Activated CD8-positive, alpha-beta memory T cell treated with anti-CD3 and anti-CD28 coated beads for 48 hours (primary cell): ENCODE measurements at places on chromosomes 4 and X.

GRCh38 chr4:99642725-99643489 is 14.7 kb downstream of the C4orf54 start:
- no peak for DNase-seq

- no peak for DNase-seq
Observed at GRCh38 chr4:61248705-61249104, 48.6 kb downstream of the ADGRL3 start.

- DNase-seq, result no peak
Observed at GRCh38 chr4:22574880-22575279, 59.0 kb upstream of the ADGRA3 start.

DNA sequence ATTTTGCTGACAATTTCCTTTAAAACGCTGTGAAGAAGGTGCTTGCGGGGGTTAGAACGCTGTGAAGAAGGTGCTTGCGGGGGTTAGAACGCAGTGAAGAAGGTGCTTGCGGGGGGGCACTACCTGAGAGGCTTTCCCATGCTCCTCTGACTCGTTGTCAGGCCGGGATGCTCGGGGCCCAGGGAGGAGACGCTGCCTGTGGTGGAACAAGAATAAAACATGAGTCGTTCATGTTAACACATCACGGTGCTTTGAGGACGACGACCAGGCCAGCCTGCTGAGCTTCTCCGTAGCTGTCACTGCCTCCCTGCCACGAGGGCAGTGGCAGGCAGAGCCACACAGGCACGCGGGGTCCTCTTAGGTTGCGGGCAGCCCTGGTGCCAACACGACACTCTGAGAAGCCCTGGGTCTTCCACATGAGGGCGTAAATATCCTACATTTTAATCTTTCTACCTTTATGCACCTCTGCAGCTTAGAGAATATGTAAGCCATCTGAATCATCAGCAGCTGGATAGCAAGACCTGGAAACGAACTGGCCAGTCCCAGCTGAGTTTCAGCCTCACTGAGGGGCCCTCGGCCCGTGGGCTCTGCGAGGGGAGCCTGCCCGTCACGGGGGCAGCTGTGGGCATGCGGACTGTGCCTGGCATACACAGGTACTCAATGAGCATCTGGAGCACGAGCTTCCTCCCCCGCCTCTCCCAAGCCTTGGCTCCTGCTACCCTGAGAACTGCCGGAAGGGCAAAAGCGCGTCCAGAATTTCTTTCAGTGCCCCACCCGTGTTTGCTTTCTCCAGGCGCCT is 47.0 kb downstream of the FGFRL1 start:
- no peak for DNase-seq

DNA sequence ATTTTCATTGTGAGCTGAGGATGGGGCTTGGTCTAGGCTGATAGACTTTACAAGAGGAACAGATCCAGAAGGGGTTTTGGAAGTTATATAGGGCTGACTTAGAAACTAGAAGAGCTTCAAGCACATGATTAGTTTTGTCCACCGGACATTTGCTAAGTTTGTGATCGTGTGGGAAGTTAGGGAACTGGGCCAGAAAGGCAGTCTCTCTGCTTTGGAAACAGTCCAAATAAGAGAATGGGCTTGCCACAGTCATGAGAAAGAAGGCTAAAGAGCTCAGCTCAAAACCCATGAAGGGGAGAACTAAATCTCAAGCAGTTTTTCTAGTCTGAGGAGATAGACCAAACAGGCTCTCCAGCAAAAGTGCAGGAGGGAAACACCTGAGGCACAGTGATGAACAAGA is 67.8 kb downstream of the ZNF674 start:
- no peak for DNase-seq

DNA sequence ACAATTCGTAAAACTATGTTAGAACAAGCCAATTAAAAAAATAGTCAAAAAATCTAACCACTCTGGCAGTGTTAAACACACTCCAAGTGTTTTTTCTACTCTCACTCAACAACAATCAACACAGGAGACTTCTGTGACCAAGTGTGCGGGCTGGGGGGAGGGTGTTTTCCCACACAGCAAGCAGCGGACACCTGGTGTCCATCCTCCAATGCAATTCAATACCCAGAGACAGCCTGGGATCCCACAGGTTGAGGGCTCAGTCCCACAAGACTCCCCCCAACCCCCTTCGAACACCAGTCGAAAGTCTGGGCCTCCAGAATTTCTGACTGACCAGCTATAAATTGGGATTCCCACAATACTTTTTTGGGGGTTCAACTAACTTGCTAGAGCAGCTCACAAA is 8.3 kb upstream of the PIM2 start:
- DNase-seq, result no peak

- no peak for DNase-seq
Observed at GRCh38 chrX:71542411-71542810, 9.5 kb downstream of the OGT start.

GRCh38 chrX:27619975-27620374 is 29.8 kb downstream of the DCAF8L2 start:
- DNase-seq, result no peak

GRCh38 chrX:154021131-154021611 is 1.5 kb upstream of the IRAK1 start:
- no peak for DNase-seq

DNA sequence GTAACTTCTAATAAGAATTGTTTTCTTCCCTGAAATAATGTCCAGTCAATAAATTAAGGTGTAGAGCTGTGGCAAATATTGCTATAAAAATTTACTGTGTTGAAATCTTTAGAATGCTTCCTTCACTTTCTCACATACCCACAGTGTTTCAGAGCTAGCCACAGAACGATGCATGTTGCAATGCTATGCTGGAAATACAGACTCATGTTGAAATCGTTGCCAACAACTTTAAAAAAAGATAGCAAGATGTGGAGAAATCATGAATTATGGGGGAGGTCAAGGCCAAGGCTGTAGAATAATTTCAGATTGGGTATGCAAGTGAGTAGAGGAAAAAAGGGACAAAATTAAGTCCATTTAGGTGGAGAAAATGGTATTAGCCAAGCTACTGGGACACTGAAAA is 204.8 kb downstream of the VEGFC start:
- no peak for DNase-seq

DNA sequence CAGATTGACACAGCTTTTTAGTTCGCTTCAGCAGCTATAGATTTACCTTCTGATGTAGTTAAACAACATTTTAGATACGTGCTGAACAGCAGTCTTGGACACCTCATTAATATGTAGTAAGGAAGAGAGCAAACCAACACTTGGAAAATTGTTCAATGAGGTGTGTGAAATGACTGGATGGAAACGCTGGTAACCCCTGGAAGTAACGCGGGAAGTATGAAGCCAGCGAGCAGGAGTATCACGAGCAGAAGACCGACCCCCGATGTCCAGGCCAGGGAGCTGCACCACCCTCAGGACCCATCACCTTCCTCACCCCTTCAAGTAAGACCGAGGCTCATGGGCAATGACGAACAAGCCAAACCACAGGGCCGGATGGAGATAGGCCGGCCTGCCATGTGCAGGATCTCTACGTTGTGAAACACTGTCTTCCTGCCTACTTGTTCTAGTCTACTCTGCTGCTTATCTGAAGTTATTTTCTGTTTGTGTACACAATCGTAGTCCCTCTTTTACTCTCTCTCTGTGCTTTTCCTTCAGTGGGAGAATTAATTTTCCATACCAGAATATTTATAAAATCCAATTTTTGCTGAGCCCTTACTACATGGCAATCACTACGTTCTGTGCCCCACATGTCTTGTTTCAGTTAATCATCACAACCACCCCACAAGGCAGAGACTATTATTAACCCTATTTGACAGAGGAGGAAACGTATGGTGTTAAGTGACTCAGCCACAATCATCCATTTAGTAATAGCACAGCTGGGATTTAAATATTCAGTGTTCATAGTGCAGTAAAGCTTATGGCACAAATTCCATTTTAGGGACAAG is 221.7 kb downstream of the APBB2 start:
- no peak for DNase-seq

GRCh38 chr4:141391293-141391692 is 170.6 kb downstream of the ZNF330 start:
- no peak for DNase-seq

DNA sequence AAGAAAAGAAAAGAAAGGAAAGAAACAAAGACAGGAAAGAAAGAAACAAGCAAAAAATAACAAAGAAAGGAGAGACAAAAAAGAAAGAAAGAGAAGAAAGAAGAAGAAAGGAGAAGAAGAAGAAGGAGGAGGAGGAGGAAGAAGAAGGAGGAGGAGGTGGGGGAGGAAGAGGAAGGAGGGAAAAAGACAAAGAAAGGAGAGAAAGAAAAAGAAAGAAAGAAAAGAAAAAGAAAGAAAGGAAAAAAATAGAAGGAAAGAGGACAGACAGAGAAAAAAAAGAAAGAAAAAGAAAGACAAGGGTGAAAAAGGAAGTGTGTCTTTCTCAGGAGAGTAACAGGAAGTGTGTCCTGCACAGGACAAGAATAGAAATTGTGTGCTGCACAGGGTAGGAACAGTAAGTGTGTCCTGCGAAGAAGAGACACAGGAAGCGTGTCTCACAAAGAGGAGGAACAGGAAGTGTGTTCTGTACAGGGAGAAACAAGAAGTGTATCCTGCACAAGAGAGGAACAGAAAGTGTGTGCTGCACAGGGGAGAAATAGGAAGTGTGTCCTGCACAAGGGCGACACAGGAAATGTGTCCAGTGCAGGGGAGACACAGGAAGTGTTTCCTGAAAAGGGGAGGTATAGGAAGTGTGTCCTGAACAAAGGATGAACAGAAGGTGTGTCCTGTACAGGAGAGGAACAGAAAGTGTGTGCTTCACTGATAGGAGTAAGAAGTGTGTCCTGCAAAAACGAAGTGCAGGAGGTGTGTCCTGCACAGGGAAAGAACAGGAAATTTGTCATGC is 101.2 kb downstream of the ARSF start:
- DNase-seq, result no peak

DNA sequence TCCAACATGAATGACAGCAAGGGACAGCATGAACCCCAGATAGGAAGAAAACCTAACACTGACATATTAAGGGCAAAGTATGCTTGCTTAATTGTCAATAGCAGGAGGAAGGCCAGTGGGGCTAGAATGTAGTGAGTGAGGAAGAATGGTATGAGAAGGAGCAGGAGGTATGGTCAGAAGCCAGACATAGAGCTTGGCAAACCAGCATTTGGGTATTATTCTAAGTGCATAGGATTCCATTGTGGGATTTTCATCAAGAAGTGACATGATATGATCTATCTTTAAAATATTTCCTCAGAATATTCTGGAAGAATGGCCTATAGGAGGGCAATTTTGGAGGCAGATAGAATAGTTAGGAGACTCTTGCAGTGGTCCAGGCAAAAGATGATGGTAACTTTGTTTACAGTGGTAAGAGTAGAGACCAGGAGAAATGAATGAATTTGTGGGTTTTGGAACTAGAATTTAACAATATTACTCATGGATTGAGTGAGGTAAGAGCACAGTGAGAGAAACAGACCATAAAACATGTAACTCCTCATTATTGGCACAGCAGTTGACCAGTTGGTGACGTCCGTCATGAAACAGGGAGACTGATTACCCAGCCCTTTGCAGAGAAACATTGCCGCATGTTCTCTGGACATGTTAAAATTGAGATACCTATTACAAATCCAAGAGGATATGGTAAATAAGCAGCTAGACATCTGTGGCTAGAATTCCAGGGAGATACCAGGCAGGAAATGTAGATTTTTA is 246.5 kb upstream of the HS3ST1 start:
- DNase-seq, result no peak

- DNase-seq, result no peak
Observed at GRCh38 chr4:54742636-54743399, 85.1 kb downstream of the KIT start.

- no peak for DNase-seq
Observed at GRCh38 chrX:34401411-34401810, 255.7 kb downstream of the TMEM47 start.
